ENCODE measurements at places on chromosomes 7 and 10.
A peak's percentile ranks its signal among the peaks of the same experiment; 100 is the strongest.

GRCh38 chr10:132326925-132327324, 5.1 kb upstream of the LRRC27 start:
- DNase-seq = no peak

- peak; percentile 68 for DNase-seq
Measured at GRCh38 chr7:43700059-43700501, 29.2 kb downstream of the COA1 start.

GRCh38 chr10:84306751-84307384, 21.5 kb upstream of the CCSER2 start:
- no peak for DNase-seq

DNA sequence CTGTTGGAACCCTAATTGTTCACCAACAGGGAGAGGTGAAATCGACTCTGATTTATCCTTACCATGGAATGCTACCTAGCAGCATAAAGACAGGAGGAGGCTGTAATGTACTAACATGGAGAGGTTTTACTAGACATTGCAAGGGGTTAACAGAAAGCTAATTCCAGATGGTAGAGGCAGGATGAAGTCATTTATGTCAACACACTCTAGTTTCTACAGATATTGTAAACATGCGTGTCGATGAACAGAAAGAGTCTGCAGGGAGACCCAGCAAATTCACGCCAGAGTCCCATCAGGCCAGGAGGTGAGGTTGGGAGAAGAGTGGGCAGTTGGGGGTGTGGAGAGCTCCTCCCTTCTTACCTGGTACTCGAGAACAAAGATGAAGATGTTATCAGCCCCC, 7.0 kb downstream of the NPC1L1 start:
- DNase-seq = no peak

DNA sequence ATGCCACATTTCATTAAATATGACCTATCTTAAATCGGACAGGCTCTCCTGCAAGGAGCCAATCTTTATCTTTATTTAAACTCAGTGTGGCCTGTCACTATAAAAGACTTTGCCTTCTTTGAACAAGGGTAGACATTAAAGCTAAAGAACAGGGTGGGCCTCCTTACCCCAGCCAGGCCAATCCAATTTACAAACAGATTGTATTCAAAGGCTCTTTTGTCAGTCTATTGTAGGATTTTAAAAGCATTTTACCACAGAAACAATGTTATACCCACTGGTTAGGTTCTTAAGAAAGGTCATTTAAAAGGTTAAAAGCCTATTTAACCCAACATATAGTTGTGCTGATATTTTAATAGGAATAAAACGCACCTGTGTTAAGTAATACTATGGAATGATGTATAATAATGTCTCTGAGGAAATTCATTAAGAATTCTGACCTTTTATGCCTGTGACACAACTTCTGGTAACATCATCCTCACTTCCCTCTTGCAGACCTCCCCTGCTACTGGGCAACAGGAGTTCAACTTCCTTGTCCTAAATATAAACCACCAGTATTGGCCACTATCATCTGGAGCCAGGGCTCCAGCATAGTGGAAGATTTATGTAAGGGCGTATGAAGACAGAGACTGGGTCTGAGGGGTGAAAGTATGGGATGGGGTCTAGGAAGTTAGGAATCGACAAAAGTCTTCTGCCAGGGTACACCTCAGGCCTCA, 32.5 kb downstream of the MTERF1 start:
- no peak for DNase-seq

- no peak for DNase-seq
Measured at GRCh38 chr10:104416851-104417250, 63.2 kb downstream of the CFAP58 start.

- no peak for DNase-seq
Measured at GRCh38 chr7:17580141-17580540, 281.7 kb downstream of the AHR start.

- peak; percentile 95 for DNase-seq
Measured at GRCh38 chr10:17923728-17924127, 28.0 kb upstream of the SLC39A12 start.

DNA sequence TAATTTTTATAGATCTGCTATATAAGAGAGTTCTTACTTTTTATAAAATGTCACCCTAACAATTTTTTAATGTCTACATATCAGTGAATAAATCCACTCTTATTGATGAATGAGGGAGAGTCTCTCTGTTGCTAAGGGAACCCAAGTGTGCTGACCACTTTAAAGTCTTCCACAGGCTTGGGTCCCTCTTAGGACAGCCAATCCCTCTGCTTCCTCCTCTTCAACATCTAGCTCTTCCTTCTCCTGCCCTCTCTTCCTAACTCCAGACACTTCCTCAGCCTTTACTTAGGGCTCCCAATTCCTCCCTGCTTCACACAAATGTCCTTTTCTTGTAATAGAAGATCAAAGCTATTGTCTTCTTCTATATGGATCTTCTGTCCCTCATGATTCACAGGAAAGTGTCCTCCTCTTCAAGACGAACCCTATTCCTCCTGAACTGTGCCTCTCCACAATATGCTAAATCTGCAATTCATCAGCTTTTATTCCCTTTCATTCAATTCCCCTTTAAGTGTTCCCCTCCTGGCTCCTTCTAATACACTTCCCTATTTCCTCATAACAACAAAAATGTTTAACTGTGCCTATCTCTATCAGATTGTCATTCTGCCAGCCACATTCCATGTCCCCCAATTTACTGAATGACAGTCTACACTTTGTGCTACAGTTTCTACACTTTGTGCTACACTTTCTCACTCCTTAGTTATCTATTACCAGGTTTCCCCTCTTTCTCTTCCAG, 37.7 kb downstream of the CDK6 start:
- no peak for DNase-seq

Data from NCI-H226 (cell line).